ENCODE measurements at places on chromosomes 7 and 10.

DNA sequence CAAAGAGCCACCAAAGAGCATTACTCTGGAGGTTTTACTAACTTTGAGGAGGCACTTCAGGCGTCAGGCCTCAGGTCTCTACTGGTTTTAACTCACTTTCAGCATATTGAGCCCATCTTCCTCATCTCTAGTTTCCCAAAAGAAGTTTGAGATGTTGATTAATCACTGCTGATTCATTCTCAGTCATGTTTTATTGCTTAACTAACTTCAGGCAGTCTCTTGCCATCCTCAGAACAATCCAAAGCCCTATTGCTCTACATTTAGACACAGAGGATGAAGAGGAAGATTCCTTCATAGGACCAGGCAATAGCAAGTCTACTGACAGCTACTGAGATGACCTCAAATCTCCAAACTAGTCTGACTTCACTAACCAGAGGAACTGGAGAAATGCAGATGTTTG, 39.1 kb upstream of the BET1 start:
- DNase-seq: peak; percentile 97

DNA sequence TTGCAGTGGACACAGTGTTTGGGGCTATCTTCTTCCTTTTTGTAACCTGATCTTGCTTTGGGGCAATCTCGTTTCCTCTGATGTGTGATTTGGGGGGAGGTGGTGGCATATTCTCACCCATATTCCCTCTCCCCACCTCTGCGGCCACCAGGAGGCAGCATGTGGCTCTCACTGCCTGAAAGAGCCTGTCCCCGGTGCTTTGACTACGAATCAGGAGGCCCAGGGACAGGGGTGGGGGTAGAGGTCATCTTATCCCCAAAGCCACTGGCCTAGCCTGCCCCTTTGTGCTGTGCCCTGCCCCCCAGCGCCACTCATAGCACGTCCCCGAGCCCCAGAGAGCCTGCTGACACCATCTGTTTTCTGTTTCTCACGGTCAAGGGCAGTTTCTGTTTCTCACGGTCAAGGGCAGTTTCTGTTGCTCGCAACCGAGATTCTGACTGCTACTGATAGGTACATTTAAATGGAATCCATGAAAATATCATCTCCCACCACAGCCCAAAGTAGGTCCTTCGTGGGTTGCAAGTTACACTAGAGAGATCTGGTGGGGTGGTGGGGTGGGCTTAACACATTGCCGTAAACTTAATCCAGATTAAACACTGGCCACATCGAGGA, 28.2 kb downstream of the PHYH start:
- DNase-seq: peak; percentile 4

DNA sequence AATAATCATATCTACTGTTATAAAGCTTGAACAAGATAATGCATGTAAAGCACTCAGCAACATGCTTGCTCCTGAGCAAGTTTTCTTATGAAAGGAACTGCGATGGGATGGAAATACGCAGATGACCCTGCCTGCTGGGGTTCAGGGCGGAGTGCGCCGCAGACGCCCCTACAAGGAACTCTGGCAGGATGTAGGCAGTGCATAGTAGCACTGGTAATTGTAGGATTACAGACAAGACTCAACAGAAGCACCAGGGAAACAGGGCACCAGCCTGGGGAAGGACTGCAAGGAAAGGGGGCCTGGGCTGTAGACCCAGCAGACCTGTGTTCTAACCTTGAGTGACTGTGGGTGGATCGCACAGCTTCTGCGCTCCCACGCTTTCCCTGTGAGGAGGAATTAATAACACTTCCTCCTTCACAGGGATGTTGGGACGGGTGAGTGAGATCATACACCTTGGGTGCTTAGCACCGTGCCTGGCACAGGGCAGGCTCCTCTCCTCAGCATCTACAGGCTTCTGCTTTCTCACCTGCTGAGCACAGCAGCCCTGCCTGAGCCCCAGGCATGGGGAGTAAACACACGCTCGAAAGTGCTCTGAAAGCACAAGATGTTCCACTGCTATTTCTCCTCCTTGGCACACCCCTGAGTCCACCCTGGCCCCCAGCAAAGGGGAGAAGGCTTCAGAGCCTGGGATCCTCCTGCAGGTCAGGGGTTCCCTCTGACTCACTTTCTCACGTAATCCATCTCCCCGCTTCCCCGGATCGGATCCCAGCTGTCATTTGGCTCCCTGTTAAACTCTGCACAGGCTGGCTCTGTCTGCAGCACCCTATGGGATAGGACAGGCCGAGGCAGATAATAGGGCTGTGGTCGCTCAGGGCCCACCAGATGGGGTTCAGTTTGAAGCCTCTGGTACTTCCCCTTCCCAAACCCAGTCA, 19.2 kb downstream of the ITPRIP start:
- peak; percentile 33 for DNase-seq

- DNase-seq: no peak
These were observed 19.1 kb downstream of the UBE2H start for GRCh38 chr7:129933627-129934026.

DNA sequence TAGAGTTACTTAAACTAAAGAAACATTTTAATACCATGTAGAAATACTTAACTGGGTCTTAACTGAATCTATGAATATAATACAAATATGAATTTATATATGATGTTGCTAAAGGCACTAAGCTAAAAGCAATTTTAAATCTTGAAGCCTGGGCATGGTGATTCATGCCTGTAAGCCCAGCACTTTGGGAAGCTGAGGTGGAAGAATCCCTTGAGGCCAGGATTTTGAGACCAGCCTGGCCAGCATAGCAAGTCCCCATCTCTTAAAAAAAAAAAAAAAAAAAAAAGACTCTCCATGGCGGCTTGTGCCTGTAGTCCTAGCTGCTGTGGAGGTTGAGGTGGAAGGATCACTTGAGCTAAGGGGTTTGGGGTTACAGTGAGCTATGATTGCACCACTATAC, 95.3 kb downstream of the CCSER2 start:
- DNase-seq: peak; percentile 37

DNA sequence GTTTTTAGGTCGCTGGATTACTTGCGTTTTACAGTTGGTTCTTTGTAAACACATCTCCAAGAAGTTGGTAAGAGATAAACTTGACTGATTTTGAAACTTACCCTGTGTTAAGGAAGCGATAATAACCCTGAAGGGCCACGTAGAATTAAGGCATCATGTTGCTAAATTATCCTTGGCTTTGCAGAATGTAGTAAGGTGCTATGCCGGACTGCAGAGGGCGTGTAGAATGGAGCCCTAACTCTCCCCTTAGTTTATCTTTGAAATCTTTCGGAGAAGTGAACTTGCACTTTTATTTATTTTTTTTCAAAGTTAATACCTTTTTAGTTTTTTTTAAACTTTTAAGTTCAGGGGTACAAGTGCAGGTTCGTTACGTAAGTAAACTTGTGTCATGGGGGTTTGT, 208.8 kb upstream of the DKK1 start:
- DNase-seq: no peak

GRCh38 chr10:125062914-125063230, 97.5 kb downstream of the CTBP2 start:
- no peak for DNase-seq

Measured in bronchial epithelial cell (primary cell).